MCF 10A (cell line): ENCODE measurements at places on chromosomes 5 and 9.

DNA sequence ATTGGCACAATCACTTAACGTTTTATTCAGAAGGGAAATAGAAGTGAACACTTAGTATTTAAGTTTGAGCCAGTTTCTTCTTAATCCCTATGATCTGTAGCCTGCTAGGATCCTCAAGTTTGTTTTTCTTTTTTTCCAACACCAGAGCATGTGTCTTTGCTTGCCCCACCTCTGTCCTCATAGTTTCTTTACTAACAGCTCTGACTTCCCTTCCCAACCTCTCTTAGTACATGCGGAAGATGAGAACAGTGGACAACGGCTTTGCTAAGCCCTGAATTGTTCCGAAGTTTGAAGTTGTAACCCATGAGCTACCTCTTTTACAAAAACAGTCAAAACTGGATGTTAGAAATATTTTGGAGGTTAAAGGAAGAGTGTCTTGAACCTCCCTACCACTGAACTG lies 61.7 kb upstream of the TAF11L2 start:
- no peak for DNase-seq

- DNase-seq, result no peak
These were observed 462.2 kb downstream of the DIRAS2 start for GRCh38 chr9:90180381-90180780.

GRCh38 chr5:1196562-1196961 lies 4.8 kb upstream of the SLC6A19 start:
- DNase-seq, result no peak

- DNase-seq, result no peak
These were observed 411.5 kb downstream of the PLK2 start for GRCh38 chr5:58048185-58048925.

DNA sequence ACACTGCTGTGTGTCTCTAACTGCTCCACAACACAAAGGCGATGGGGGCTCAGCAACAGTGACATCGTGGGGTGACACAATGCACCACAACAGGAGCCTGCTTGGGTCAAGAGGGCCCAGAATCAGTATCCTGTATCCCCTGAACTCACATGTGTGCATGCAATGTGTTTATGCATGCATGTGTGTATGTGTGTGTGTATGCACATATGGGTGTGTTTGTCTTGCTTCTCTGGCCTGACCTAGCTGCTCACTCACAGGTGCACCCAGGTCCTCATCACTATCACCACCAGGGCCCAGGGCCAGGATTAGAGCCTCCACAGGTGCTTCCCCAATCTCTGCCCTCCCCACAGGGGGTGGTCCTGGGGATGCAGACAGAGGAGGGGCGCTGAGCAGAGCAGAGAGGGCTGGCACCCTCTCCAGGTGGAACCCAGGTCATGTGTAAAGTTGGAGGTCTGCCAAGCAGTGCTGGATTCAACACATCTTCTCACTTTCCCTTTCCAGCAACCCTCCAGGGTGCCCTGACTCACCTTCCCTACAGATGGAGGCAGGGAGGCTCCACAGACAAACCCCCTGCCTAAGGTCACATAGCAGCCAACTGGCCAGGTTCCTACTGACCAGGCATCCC lies 18.1 kb upstream of the ZNF484 start:
- peak; percentile 36 for DNase-seq

GRCh38 chr5:1202798-1203185 lies 1.4 kb downstream of the SLC6A19 start:
- no peak for DNase-seq

DNA sequence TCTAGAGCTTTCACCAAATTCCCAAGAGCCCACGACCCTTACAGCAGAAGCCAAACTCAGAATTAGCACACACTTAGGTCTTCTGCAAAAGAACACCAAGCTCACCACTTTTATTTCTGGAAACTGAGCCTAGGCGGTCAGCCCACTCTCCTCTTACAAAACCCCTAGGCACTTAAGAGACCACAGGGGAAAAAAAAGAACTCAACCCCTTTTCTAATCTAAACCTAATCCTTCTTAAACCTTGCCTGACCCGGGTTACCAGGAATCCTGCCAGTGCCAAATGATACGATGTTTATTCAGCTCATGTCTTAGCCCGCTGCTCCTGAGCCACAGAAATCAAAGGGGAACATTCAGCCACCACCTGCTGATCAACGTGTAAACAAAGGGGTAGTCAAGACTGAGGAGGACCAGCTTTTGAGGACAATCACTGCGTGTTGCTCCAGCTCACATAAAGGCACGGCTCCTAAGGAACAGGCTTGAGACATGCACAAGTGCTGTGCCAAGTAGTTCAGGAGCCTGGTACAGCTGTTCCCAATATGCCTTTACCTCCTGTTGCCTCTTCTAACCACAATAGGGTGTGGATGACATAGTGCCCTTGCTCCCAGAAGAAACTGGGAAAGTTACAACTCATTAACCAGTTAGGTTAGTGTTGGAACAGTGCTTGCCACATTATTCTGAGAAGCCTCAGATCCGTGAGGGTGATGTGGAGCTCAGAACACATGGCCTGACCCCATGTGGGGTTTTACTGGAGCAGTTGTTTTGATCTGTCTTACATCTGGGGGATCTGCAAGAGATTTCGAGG lies 49.3 kb downstream of the ZFAND5 start:
- DNase-seq, result peak; percentile 64

- peak; percentile 21 for DNase-seq
These were observed 11.0 kb downstream of the NIPBL start for GRCh38 chr5:36887532-36887931.

DNA sequence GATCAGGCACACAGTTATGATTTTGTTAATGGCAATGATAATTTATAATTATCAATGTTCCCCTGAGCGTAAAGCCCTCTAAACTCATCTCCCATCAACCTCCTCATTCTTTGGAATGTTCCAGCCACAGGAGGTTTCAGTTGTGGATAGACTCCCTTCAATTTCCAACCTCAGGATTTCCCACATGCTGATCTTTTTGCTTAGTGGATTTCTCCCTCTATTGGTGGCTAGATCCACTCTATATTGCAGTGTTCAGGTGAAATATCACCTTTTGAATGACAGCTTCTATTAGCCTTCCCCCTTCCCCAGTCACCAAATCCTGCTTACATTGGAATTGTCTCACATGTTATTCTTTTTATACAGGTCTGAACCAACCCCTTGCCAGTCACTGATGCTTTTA lies 113.9 kb downstream of the CDH10 start:
- DNase-seq, result no peak

DNA sequence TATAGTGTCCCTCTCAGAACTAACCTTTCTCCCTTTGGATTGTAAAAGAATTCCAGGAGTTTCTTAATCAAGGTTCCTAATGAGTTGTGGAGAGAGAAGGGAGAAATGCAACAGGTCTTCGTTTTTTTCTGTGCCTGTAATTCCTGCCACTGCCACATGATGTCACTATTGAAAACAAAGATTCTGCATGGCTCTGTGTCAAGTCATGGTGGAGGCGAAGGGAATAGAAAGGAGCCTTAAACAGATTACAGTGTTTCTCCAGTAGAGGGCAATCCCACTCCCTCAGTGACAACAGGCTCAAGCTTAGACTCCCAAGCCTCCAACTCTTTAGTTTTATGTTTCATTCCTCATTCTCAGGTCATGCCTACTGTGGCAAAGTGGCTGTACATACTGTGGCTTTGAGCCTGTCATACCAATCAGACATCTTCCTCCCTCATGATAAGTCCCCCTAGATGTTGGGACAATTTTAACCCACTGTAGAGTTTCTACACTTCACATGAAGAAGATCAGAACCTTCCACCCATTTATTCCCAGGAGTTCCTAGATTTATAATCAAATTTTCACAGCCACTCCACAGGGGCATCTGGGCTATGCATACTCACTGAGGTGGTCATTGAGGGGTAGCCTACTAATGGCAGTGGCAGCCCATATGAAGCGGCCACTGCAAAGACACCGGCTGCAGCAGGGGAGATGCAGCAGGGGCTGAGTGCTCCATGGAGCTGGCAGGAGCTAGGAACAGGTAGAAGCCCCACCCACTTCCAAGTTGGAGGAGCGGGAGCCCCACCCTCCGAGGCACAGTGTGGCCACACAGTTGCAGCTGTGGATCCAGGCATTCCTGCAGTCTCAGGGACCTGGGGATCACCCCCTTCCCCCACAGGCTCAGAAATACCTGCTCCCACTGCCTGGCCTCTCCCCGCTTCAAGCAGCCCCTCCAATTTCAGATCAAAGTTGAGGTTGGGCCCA lies 97.4 kb upstream of the TRIM32 start:
- peak; percentile 77 for DNase-seq

- no peak for DNase-seq
These were observed 2.9 kb upstream of the CAMSAP1 start for GRCh38 chr9:135910216-135910615.

- no peak for DNase-seq
These were observed 17.1 kb downstream of the ENG start for GRCh38 chr9:127837346-127837745.

GRCh38 chr9:77038281-77039036 lies 19.0 kb downstream of the FOXB2 start:
- no peak for DNase-seq

- DNase-seq, result no peak
These were observed 26.5 kb downstream of the WNK2 start for GRCh38 chr9:93210324-93210973.

GRCh38 chr9:135503371-135504261 lies 3.1 kb downstream of the MRPS2 start:
- DNase-seq, result no peak

DNA sequence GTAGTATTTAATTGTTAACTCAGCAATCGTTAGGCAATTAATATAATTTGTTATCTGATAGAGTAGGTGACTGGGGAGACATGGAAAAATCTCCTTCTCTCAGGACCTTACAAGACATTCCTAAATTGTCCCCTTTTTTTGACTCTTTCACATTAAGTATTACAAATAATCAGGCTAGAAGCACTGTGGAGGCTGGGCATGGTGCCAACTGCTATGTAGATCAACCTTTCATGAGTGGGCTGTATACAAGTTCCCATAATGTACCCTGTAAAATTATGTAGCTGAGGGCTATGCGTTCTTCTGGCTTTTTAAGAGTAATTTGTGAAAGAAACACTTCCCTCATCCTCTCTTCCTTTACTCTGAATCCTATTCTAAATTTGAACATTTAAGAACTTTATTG lies 140.2 kb downstream of the NFIB start:
- DNase-seq, result no peak

DNA sequence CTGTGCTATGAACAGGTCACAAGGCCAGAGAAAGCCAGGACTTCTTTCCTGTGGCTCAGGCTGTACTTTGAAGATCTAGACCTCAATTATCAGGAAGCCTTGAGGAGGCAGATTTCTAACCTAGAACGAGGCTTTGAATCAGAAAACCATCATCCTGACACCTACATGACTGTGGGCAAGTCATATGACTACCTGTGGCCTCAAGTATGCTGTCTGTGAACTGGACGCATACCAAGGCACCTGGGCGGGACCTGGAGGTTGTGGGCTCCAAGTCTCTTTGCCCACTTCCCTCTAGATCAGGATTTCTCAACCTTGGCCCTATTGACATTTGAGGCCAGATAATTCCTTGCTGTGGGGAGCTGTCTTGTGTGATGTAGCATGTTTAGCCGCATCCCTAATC lies 42.5 kb downstream of the KLF4 start:
- DNase-seq, result no peak

- DNase-seq, result peak; percentile 87
These were observed 5.4 kb downstream of the LSM11 start for GRCh38 chr5:157748760-157749461.

DNA sequence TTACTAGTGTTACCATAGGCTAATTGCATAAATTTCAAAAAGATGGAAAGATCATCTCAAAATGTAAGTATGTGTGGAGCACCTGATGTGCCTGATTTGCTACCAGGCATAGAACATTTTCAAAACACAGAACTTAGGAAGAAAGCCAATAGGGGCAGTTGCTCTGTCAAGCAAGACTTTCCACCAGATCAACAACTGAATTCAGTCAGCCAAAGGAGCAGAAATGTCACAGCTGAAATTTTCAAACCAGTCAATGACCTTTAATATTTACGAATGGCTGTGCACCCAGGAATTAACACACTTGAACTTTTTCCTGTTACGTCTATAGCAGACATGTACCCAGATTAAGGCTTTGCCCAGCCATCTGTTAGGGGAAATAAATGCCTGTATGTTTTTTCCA lies 452.8 kb upstream of the PTGER4 start:
- no peak for DNase-seq

- no peak for DNase-seq
These were observed 31.9 kb downstream of the CNTFR start for GRCh38 chr9:34557426-34558321.

DNA sequence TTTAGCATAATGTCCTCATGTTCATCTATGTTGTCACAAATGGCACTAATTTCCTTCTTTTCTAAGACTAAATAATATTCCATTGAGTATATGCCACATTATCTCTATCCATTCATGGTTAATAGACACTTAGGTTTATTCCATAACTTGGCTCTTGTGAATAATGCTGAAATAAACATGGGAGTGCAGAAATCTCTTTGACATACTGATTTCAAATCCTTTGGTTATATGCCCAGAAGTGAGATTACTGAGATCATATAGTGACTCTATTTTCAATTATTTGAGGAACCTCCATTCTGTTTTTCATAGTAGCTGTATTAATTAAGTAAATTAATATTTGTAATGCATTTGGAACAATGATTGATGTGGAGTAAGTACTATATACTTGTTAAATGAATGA lies 13.0 kb downstream of the SMIM3 start:
- DNase-seq, result no peak

GRCh38 chr5:141567513-141568117 lies 51.2 kb downstream of the DIAPH1 start:
- peak; percentile 25 for DNase-seq

DNA sequence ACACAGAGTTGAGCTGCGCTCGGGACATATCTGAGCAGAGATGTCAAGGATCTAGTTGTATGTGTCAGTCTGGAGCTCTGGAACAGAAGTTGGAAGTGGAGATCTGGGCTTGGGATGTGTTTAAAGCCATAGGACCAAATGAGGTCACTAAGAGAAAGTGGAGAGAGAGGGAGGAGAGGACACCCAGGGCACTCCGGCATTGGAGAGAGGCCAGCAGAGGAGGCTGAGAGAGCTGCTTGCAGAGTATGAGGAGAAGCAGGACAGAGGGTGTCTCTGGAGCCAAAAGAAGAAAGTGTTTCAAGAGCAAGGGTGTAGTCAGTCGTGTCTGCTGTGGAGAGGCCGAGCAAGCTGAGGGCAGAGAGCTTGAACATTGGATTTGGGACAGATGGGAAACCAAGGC lies 34.7 kb downstream of the ARHGEF37 start:
- no peak for DNase-seq

GRCh38 chr5:74642543-74642863 lies 2.0 kb upstream of the ENC1 start:
- peak; percentile 10 for DNase-seq

GRCh38 chr9:71353720-71354119 lies 232.3 kb upstream of the TRPM3 start:
- DNase-seq, result no peak

- no peak for DNase-seq
These were observed 204.1 kb downstream of the ARRDC3 start for GRCh38 chr5:91179018-91179417.

- no peak for DNase-seq
These were observed 64.4 kb upstream of the EIF4EBP3 start for GRCh38 chr5:140483055-140483454.

- no peak for DNase-seq
These were observed 25.2 kb downstream of the RALGPS1 start for GRCh38 chr9:126939821-126940221.

- DNase-seq, result no peak
These were observed 40.0 kb downstream of the CPLANE1 start for GRCh38 chr5:37208883-37209797.

- no peak for DNase-seq
These were observed 354.0 kb downstream of the PRR16 start for GRCh38 chr5:120818128-120818527.

GRCh38 chr5:177334155-177334551 lies 17.3 kb downstream of the LMAN2 start:
- DNase-seq, result no peak

GRCh38 chr9:38068701-38069628 lies at the start of gene SHB:
Gene SHB (minus strand): TSS chr9:38069227. CDS start chr9:38068645, 582 bp downstream.
- peak; percentile 55 for DNase-seq
